ENCODE measurements at places on chromosomes 3 and 15. TPM values are rescaled to one million over a fixed set of nuclear protein-coding genes. Genes with fewer than 3 reads are reported as not detected.

Gene PLA2G4F
- polyA plus RNA-seq, result not detected

- DNase-seq, result no peak
Measured at GRCh38 chr3:119120480-119120879, 25.5 kb upstream of the TEX55 start.

DNA sequence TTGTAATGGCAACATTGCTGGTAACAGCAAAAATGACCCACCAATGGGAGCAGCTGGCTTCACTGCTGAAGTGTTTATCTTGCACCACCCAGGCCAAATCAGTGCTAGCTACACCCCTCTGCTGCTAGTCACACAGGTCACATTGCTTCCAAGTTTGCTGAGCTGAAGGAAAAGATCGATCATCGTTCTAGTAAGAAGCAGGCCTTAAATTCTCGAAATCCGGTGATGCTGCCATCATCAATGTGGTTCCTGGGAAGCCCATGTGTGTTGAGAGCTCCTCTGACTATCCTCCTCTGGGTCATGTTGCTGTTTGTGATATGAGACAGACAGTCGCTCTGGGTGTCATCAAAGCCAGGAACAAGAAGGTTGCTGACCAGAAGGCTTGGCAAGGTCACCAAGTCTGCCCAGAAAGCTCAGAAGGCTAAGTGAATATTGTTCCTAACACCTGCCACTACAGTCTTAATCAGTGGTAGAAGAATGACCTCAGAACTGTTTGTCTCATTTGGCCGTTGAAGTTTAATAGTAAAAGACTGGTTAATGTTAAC lies 21.2 kb downstream of the TM4SF4 start:
- DNase-seq, result no peak

Gene EIF1B
- polyA plus RNA-seq, result 57.1 TPM

Gene RASGRF1
- polyA plus RNA-seq, result not detected

- DNase-seq, result no peak
Measured at GRCh38 chr15:45481135-45481534, 41.4 kb downstream of the SLC30A4 start.

DNA sequence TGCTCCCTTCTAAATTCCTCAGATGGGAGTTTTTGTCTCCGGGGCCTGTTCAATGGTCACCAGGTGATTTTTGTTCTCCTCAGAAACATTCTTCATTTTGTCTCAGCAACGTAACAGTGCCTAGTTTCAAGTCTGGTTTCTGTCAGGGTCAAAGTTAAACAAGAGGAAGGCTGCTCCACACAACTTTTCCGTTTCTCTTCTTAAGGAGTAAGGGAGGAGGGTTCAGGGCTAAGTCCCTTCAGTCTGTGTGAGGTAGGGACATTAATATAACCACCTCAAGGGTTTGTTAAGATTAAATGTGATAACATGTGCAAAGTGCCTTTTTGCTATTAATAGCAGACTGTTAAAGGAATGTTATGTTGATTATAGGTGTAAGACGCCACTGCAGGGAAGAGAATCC lies 41.8 kb downstream of the HOMER2 start:
- DNase-seq, result no peak

Gene APEH
- polyA plus RNA-seq, result 119 TPM

DNA sequence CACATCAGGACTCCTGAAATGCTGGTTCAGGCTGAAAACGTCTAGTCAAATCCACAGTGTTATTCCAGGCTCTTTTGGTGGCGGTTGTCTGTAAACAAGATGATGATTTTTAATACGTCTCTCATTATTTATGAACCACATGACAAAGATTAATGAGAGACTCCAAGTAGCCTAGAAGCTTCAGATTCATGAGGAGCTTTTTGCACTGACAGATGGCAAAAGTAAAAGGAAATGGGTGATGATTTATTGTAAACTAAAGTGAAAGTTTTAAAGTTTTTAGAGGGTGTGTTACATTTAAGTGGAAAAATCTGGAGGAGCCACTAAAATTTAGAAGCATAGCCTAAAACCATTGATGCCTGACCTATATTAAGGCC lies 77.0 kb downstream of the BBX start:
- no peak for DNase-seq

Gene AADACL2
- not detected for polyA plus RNA-seq

DNA sequence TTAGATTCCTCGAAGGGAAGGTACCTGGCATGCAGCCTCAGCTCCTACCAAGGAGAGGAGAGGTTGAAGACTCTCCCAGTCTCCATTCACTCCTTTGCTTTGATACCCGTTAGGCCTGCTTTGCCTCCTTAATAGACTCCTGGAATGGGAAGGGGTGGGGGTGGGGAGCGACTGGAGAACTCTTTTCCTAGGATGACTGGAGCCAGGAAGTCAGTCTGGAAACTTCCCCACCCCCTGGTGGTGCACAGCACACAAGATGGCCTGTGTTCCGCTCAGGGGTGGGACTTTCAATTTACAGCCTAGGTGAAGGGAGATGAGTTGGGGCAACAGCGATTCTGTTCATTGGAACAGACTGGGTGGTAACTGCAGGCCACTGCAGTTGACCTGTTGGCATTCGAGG lies 21.4 kb upstream of the CELF6 start:
- DNase-seq, result no peak

Gene GABRB3
- not detected for polyA plus RNA-seq

Gene CASR
- polyA plus RNA-seq, result not detected

DNA sequence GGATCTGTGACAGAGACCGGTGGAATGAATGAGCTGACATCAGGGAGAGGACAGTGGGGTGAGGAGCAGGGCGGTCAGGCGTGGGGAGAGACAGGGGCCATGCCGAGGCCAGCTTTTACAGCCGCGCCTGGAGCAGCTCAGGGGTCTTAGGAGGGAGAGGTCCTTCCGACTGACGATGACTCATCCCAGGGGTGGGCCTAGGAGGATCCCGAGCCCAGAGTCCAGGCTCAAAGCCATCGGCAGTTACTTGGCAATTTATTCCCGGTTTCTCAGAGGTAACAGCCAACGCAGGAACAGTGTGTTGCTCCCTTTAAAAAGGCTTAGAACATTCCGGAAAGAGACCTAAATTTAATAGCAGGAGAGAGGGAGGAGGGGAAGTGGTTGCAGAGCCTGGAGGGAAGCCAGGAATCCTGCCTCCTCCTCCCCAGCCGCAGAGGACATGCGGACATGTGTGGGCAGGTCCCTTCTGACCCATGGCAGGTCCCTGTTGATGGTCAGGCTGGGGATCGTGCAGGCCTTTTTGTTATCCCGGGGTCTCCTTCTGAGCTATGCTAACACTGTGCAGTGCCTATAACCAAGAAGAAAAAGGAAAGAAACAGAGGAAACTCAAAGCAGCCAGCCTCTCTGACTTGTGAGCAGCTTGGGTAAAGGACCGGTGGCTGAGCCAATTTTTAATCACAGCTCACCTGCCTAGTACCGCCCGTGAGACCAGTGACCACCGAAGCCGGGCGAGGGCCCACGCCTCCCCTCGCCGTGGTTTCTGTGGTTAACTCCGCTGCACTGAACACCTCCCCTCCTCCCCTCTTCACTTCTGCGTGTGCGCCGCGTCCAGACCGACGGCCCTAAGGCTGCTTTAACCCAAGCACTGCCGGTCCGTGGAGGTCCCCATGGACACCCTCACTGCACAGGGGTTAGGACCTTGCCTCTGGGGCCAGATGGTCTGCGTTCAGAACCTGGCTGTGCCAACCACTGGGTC lies 392.4 kb upstream of the PROK2 start:
- DNase-seq, result no peak

- peak; percentile 19 for DNase-seq
Measured at GRCh38 chr3:126752303-126753190, 48.5 kb downstream of the CHCHD6 start.
